ENCODE measurements at places on chromosomes 11 and 22.

DNA sequence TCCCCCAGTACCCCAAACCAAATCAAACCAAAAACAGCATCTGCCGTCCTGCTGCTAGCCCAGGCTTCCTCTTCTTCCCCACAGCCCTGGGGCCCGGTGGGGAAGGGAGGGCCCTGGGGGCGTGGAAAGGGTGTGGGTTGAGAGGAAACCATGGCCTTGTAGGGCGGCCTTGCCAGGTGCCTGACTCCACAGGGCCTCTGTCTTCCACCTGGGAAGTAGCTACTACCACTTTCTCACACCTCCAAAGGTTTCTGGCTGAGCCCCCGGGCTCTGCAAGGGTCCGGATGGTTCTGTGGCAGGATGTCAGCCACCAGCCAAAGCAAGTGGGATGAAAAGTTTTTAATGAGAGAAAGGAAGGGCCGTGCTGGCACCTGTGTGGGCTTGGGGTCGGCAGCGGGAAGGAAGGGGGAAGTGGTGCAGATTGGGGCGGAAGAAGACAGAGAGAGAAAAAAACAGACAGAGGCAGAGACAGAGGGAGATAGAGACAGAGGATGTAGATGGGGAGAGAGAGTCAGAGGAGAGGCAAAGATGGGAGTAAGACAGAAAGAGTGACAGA is 10.5 kb downstream of the TPST2 start:
- DNase-seq: no peak

- DNase-seq: no peak
Measured at GRCh38 chr11:9875862-9876261, 212.0 kb downstream of the SWAP70 start.

- no peak for DNase-seq
Measured at GRCh38 chr11:114921697-114922096, 243.4 kb downstream of the NXPE2 start.

GRCh38 chr11:8021920-8022319 is 34.8 kb downstream of the EIF3F start:
- no peak for DNase-seq

- peak; percentile 47 for DNase-seq
Measured at GRCh38 chr11:61688365-61689163, 8.4 kb downstream of the DAGLA start.

DNA sequence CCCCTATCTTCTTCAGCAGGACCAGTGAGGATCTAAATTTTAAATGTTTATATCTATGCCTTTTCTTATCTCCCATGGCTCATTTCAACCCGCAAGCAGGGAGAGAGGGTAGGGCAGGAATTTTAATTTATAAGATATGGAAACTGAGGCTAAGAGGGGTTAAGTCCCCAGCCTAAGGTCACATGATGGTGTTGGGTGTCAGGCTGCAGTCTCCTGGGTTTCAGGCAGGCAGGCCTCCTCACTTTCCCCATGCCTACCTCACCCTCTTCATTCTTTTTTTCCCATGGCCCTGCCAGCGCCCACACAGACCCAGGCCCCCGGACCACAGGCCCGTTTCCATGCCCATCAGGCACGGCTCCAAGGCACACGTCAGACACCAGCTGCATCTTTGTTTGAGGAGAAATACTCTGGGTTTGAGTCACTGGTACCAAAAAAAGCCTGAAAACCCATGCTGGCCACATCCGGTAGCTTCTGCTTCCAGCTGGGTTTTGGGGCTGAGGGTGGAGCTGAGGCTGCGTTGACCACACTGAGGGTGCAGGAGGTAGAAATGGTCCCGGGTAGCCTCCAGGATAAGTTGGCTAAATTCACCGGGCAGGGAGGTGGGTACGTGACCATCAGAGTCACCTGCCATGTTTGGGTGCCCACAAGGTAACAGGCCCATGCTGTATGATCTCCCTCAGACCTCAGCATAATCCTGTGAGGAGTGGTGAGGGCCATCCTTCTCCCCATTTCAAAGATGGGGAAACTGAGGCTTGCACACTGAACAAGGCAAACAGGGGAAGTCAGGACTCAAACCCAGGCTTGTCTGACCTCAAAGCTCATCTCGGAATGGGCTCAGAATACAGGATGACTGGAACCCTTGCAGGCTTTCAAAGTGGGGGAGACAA is 7.5 kb downstream of the CRYBB1 start:
- no peak for DNase-seq

All from hindlimb muscle (tissue), 1 donor.